ENCODE measurements at places on chromosomes 7 and 10.

DNA sequence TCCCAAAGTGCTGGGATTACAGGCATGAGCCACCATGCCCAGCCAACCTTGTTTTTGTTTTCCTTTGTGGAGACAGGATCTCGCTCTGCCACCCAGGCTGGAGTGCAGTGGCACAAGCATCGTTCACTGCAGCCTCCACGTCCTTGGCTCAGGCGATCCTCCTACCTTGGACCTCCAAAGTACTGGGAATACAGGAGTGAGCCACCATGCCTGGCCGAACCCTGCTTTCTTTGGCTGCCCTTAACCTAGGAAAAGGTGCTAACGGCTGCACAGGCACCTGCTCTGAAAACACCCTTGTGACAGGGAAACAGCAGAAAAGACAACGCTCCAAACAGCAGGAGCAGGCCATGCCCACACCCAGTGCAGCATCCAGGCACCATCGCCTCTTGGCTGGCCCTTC, 71.9 kb downstream of the OAT start:
- DNase-seq, result no peak

GRCh38 chr10:101323495-101323894, 30.5 kb upstream of the BTRC start:
- DNase-seq, result no peak

- DNase-seq, result no peak
These were observed 4.1 kb downstream of the KNDC1 start for GRCh38 chr10:133163889-133164815.

- DNase-seq, result no peak
These were observed 110.8 kb upstream of the EGFR start for GRCh38 chr7:54907981-54908380.

DNA sequence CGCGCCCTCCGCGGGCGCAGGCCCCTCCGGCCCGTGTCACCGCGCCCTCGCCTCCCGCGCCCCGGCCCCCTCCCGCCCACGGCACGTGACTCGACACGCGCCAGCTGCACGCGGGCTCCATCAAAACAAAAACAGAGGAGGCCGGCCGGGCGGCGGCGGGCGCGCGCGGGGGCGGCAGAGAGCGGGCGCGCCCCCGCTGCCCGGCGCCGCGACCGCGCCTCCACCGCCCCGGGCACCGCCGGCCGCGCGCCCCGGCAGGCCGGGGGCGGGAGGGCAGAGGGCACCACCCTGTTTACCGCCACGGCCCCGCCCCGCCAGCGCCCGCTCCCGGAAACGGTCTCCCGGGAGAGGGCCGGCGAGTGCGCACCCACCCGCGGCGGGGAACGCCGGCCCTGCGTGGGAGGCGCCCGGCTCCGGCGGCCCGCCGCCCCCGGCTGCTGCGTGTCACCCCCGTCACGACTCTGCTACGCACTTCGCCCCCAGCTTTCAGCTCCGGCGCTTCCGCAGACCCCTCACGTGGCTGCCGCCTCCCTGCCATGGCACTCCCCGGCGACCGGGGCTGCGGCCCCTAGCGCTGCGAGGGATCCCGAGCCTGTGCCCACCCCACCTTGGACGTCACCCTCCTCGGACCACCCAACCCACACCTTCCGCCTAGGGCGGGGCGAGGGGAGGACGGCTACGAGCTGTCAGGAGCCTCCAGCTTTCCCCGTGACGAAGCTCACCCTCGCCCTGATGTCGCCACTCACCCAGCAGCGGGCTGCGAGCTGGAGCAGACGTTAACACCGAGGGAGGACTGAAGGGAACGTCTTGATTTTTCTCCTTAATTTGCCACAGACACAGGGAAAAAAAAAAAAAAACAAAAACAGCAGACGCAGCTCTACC, 221.6 kb upstream of the MKLN1 start:
- DNase-seq, result peak; percentile 87

DNA sequence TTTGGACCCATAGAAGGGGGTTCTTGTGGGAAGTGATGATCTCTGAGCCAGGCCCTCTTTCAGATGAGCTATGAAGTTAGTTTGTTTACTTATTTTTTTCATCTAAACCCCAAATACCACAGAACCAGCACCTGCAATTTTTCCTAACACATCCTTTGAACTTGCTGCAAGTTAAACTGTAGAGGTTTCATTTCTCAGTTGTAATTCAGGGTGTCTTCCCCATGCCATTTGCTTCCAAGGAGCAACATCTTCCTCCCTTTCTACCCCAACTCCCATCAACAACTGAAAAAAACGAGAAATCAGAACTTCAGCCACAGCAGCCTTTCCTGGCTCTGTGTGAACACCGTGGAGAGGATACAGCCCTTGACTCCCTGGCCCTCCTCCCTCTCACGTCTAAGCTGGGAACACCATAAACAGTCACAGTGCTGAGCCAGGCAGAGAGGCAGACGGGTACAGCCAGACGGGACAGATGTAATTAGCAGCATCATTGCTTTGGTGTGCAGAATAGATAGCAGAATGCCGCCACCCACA, 63.6 kb downstream of the RGS10 start:
- DNase-seq, result no peak

- no peak for DNase-seq
These were observed 127.2 kb downstream of the ARL5B start for GRCh38 chr10:18786478-18786877.

DNA sequence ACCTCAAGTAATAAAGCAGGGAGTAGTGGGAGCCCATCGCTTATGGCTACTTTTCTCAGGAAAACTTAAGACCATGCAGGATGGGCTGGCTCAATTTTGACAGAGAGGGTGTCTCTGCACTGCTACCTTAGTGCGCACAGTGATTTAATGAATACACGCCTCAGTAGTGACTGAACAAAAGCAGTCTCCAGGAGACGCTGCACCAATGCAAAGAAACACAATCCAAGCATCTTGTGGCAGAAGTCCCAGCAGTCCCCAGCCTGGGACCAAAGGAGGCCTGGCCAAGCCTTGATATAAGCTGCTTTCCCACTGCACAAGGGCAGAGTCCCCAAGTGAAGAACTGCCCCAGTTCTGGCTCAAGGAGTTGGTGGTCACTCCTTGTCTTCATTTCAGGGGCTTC, 368.9 kb downstream of the KCNMA1 start:
- no peak for DNase-seq

DNA sequence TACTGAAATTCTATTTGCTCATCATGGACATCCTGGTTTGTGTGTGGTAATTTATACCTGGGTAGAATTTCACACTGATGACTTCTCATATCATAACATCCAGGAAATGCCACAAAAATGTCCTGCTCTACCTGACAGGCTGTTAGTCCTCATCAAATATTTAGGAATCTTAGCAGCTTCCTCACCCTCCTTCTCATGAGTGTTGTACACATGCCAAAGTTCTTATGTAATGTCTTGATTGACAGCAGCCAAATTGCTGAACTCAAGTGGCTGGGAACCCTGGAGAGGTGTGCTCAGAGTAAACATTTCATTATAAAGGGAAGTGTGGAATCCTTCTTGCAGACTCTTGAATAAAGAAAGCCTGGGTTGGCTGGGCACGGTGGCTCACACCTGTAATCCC, 8.9 kb downstream of the EEPD1 start:
- DNase-seq, result no peak

GRCh38 chr7:153386556-153386955, 627.0 kb downstream of the ACTR3B start:
- DNase-seq, result no peak

DNA sequence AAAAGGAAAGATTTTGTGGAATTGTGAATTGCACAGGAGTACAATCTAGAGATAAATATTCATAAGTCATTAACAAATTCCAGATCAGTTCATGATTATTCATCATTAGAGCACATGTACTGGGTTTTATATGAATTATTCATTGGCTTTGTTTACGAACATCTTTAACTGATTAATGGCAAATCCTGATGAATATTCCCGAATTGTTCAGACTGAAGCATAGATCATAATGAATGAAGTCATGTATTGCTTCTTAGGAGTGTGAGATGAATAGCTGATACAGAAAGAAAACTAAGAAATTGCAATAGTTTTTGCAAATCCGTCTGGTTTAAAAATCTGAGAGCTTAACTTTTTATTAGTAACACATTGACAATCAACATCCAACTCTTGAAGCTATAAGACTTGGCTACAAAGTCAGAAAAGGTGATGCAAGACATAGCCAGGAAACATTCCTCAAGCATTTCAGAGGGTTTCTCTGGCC, 183.6 kb upstream of the DGKB start:
- no peak for DNase-seq
